ENCODE measurements at places on chromosomes 13 and 19.

DNA sequence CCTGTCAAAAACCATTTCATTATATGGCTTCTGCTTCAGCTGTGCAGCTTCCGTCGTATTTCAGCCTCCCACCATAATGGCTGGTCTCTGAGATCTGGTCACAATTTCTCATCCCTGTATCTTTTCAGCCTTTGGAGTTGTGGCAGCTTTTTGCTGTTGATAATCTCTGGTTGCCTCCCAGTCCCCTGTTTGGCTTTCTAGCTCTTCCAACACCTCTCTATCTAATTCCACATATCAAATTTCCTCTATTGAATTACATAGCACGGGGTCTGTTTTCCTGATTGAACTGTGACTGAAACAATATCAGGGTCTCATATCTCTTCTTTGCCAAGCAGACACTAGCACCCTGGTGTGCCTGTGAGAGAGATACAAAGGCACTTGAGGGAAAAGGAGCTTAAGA is 222.1 kb upstream of the OBI1 start:
- no peak for DNase-seq

GRCh38 chr13:76647550-76647949 is 238.7 kb downstream of the KCTD12 start:
- no peak for DNase-seq

DNA sequence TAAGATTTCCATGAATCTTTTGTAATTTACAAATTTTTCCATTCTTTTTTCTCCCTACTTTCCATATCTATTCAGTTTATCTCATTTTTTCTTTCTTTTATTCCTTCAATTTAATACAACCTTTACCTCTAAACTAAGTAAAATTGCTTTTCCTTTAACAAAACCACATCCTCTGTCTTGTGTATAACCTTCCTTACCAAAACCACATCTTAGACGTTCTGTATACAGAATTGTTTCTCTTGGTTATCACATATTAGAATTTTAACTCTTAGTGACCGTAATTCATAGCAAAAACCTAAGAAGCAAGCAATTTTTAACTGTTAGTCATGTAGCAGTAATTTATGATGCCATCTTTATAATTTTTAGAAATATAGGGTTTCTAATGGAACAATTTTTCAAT is 15.0 kb downstream of the PPP5C start:
- no peak for DNase-seq

- DNase-seq = no peak
Observed at GRCh38 chr13:46799139-46799538, 2.2 kb upstream of the ESD start.

DNA sequence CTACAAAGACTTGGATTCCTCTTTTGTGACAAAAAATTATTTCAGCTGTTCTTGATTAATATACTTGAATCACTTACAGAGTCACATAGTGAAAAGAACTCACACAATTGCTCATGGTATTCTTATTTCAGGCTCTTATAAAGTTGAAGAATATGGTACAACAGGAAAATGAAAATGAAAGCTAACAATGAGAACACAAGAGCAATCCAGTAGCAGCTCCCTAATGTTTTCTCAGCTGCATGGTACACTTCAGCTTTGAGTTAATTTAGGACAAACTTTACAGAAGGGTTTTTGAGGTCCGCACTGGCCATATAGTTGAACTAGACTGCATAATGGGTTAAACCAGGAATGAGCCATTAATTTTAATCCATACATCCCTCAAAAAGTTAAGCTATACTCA is 1261.8 kb downstream of the SLITRK5 start:
- no peak for DNase-seq

GRCh38 chr19:19426799-19427198 is 21.3 kb downstream of the GATAD2A start:
- no peak for DNase-seq

DNA sequence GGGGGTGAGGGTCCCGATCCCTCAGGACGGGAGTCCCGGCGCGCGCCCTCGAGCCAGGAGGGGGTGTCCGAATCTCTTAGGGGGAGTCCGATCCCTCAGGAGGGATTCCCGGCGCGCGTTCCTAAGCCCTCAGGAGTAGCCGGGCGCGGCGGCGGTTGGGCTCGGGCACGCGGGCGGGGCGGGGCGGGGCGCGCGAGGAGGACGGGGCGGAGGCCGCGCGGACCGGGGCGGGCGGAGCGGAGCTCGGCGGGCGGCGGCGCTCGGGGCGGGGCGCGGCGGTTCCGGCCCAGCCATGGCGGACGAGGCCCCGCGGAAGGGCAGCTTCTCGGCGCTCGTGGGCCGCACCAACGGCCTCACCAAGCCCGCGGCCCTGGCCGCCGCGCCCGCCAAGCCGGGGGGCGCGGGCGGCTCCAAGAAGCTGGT is at the start of gene CUL4A:
Gene CUL4A, plus strand, starts transcription at position 278 of the 423 bp plus-strand sequence. Its CDS starts 15 bp downstream, at position 293.
- DNase-seq = peak; percentile 76

GRCh38 chr19:1468821-1469254 is 10.2 kb downstream of the C19orf25 start:
- no peak for DNase-seq

- peak; percentile 58 for DNase-seq
Observed at GRCh38 chr19:1650650-1651567, 1.5 kb downstream of the TCF3 start.

- no peak for DNase-seq
Observed at GRCh38 chr19:30086220-30086619, 144.2 kb downstream of the URI1 start.

- no peak for DNase-seq
Observed at GRCh38 chr13:74082741-74083160, 51.5 kb downstream of the KLF12 start.

DNA sequence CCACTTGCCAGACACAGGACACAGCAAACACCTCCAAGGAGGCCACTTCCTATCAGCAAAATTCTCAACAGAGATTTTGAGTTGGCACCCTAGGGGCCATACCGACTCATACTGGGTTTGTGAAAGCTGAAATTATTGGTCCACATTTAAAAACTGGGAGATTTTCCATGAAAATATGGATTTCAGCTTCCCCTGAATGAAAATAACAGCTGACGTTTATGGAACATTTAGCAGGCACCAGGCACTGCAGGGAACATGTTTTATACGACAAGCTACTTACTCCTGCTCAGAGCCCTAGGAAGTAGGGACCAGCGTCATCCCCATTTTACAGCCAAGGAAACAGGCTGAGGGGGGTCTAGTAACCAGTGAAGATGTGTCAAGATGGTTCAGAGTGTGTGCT is 169.3 kb downstream of the IER2 start:
- DNase-seq = no peak

DNA sequence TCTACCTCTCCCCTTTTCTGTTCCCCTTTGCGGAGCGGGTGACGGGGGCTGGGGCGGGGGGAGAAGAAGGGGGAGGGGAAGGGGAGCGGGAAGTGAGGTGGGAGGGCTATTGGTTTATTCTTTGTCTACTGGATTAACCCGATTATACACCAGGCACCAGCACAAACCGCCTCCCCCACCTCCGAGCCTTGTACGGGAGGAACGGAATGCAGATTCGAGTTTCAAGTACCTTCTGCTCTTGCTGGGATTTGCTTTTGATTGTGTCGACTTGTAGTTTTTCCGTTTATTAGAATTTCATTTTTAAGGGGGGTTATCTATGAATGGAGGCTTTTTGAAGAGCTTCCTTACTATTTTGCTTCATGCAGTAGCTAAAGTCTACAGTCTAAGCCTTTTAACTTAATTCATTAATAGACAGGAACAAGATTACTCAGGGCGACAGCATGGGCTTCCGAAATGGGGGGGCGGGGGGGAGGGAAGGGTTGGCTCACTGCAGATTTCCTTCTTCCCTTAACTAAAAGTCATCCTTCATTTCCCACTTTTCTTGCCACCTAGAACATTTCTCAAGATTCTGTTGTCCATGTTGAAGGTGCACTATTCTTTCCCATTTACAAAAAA is 937 bp upstream of the SPRY2 start:
- DNase-seq = peak; percentile 82

DNA sequence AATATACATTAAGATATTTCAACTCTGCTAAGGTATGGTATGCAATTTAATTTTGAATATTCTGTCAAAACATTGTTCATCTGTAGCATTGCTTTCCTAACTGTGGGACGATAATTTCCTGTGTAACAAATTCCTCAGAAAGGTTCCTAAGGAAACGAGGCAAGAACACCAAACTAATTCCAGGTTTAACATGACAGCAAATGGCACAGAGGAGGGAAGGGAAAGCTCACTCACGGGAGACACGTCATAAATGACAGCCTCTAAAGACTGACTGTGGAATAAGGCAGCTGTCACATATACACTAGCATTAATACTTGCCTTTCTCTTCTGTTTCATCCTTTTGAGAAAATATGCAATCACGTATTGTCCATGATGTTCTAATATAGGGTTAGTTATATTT is 380.6 kb downstream of the LIG4 start:
- DNase-seq = no peak

- no peak for DNase-seq
Observed at GRCh38 chr19:53981376-53981951, 10.0 kb upstream of the CACNG6 start.

- DNase-seq = no peak
Observed at GRCh38 chr19:6271251-6271650, 8.5 kb downstream of the MLLT1 start.

GRCh38 chr13:39524795-39525194 is 78.2 kb downstream of the LHFPL6 start:
- DNase-seq = no peak

- DNase-seq = no peak
Observed at GRCh38 chr13:51728972-51729371, 75.0 kb downstream of the DHRS12 start.

DNA sequence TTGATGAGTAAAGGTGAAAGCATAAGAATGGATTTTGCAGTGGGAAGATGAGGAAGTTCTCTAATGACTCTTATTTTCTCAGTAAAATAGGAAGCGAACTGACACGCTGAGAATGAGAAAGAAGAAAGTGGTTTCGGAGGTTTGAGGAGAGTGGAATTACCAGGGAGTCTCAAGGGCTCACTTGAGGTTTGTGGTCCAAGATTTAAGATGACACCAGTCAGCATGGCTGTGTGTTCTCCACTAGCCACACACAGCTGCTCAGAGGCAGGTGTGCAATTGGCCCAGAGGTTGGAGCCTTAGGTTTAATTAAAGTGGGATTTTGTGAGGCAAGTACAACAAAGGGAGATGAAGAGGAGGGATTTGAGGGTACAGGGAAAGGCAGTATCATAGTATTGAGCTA is 99.6 kb upstream of the NBEA start:
- DNase-seq = no peak

DNA sequence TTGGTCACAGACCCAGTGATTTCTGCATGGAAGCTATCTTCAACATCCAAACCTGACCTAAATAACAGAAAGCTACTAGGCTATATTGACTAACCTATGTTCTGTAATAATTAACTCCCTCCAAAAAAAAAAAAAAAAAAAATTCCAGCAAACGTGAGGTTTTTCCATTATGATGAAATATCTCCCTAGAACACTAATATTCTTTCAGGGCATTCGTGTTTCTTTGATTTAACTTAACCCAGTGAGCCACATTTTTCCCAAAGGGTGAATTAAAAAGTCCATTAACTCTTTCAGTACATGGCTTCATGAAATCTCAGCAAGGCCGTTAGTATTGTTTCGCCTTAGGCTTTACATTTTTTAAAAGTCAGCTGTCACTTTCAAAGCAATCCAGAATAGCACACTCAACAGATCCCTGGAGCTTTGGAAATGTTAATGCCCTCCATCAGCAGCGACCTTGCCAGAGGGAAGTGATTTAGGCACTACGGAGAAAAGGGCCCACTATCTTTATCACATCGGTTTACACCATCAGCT is 175.8 kb downstream of the DCT start:
- DNase-seq = no peak

GRCh38 chr13:71493189-71493588 is 373.8 kb downstream of the DACH1 start:
- no peak for DNase-seq

- DNase-seq = no peak
Observed at GRCh38 chr19:29532097-29532496, 6.3 kb downstream of the VSTM2B start.

DNA sequence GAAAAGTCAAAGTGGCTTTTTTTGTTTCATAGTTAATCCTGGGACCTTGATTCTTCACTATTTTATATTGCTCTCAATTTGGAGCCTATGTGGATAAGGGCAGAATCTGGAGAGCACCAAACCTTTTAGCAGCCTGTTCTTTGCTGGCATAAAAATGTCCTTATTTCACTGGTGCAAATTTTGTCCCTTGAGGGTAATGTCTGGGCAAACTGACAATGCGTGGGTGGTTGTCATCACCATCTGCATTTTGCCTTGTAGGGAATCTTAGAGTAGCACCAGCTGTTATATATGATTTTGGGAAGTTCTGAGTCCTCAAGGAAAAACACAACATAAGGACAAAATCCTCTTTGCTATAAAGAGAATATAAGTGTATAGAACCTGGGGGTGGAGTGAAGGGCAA is 336.9 kb upstream of the HTR2A start:
- DNase-seq = no peak

GRCh38 chr19:10132905-10133304 is 13.2 kb upstream of the EIF3G start:
- DNase-seq = no peak

DNA sequence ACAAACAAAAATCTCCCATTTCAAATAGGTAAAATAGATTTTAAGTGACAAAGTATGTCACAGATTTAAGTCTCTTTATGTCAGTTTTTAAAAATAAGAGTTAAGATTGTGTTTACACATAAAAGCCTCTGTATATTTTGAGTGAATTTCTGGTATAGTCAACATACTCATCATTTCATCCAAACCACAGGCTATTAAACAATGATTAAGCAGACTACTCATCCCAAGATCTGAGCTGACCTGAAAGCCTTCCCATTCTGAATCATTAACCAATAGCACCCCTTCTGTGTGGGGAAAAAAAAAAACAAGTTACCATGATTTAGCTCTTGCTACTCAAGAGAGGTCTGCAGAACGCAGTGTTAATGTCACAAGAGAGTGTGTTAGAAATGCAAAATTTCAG is 284.4 kb upstream of the NBEA start:
- DNase-seq = peak; percentile 16

- DNase-seq = no peak
Observed at GRCh38 chr13:50527188-50527587, 316.3 kb downstream of the DLEU7 start.

- no peak for DNase-seq
Observed at GRCh38 chr13:24066405-24067295, 93.9 kb upstream of the SPATA13 start.

- no peak for DNase-seq
Observed at GRCh38 chr19:3248728-3249326, 24.4 kb downstream of the CELF5 start.

- no peak for DNase-seq
Observed at GRCh38 chr13:35198613-35199200, 256.6 kb downstream of the NBEA start.

GRCh38 chr13:26743971-26744370 is 16.6 kb downstream of the GPR12 start:
- no peak for DNase-seq
